Stimulated activated CD4-positive, alpha-beta T cell treated with anti-CD3 and anti-CD28 coated beads, Interleukin-15, amount 100 ng/mL, for 1 hour (primary cell): ENCODE measurements at places on chromosomes 5 and 9.

GRCh38 chr9:74391816-74392215 is 105.3 kb upstream of the RORB start:
- no peak for DNase-seq

- DNase-seq = no peak
Measured at GRCh38 chr5:138385660-138386059, 33.2 kb downstream of the KDM3B start.

GRCh38 chr9:88535226-88536022 is 446 bp downstream of the NXNL2 start:
- no peak for DNase-seq

DNA sequence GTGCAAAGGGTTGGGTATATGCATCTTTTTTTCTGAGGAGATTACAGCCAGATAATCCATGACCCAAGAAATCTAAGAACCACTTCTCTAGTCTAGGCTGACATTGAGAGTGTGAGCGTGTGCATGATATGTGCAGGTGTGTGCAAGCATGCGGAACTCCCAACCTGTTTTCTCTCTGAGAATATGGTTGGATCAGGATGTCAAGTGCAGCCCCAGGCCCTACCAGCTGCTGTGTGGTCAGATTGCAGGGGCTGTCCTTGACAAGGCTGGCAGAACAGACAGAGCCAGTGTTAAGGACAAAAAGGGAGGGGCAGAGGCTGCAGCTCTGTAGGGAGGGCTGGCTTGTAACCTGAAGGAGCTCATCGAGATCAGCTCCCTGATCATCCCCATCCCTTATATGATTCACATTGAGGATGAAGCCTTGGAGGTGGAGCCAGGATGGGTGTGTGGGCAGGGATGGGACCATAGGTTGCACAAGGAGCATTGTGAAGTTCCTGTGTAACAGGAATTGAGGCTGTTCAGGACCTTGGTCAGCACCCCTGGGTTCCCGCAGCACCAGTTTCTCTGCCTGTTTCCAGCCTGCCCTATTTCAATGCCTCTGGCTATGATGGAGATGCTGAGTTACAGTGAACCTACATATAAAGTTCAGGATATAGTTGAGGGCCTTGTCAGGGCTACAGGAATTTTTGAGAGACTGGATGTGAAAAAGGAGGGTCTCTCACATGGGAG is 52.6 kb upstream of the ARAP3 start:
- DNase-seq = no peak

DNA sequence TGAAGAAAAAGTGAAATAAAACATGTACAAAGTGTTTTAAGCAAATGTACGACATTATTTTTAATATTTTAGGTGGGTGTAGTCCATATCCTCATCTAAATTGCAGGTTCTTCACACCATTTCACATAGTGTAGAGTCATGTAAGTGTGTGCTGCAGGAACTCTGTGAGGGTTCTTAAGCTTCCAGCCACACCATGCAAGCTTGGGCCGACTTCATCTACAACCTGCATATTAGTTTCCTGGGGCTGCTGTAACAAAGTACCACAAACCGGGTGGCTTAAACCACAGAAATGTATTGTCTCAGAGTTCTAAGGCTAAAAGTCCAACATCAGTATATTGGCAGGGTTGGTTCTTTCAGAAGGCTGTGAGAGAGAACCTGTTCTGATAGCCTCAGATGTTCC is 10.2 kb downstream of the PAM start:
- no peak for DNase-seq

DNA sequence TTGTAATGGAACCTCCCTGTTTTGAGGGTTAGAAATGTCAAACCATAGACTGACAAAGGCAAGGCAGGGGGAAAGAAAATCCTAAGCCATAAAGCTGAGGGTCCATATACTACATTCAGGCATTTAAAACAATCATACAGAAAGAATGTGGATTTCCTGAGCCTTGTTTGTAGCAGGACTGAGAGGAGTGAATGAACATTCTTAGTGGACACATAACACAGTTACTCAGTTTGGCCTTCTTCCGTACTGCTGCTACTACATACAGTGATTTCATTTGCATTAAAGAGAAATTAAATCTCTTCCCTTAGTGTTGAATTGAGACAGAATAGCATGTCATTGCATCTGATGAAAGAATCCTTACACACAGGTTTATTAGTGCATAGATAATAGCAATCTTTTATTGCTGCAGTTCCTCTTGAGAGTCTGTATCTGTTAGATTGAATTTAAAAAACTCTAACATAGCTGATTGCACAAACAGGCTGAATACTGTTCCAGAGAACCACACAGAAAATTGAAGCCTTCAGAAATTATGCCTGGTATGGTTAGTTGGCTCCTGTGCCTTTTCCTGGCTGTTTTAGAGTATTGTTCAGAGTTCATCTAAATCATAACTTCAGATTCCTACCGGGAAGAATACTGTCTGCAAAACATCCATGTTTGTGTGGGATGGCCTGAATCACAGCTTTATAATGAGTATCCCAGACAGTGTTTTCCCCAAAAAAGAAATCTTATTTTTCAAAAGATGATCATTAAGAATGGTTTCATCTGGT is 2.0 kb upstream of the MTX3 start:
- no peak for DNase-seq

GRCh38 chr5:74465724-74466123 is 174.8 kb downstream of the ENC1 start:
- no peak for DNase-seq

DNA sequence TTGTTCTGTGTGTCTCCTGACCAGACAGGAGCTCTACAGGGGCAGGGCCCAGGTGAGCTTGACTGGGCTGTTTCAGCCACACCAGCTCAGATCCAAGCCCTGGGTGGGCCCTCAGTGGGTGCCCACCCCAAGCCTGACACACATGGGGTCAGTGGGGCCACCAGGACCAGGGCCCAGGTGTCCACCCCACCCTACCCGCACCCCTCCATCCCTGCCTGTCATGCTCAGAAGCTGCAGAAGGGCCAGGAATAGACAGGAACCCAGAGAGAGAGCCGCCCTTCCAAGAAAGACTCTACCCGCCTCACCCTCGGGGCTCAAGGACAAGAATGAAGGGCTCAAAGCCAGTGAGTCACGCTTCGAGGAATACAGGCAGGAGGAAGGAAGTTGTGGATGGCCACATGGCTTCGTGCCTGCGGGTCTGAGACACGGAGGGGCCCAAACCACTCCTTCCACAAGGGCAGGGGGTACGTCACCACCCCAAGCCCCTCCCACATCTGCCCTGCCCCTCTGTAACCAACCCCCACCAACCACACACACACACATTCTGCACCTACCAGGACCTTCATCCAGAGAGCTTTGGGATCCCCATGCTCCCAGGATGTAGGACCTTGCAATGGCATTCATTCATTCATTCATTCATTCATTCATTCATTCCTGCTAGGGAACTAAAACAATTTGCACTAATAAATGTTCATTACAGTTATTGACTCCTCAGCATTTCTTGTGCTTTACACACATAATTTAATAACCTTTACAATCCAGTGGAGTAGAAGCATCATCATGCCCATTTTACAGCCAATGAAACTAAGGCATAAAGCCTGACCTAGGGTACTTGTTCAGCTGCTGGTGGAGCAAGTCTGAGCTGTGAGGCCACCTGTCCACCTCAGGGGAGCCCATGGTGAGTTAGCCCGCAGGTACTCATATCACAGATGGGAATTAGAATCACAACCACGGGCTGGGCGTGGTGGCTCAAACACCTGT is 55.9 kb upstream of the STXBP1 start:
- DNase-seq = peak; percentile 46

GRCh38 chr9:14992081-14992480 is 81.9 kb upstream of the FREM1 start:
- DNase-seq = no peak

- DNase-seq = no peak
Measured at GRCh38 chr5:116696366-116696765, 121.7 kb upstream of the SEMA6A start.

DNA sequence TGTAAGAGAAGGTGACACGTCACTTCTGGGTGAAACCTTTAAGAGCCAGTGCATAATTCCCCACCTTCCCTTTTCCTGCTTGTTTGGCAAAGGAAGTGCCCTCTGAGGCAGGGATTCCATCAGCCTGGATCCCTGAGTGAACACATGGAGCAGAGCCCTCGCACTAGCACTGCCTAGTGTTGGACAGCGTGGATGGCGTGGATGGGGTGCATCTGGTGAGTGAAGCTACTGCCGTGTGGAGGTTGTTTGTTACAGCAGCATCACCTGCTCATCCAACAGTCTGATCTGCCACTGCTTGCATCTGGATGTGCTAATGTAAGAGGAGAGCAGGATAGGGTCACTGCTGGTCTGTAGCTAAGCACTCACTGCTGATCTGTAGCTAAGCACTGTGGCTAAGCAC is 35.2 kb downstream of the SLC35D2 start:
- DNase-seq = no peak

DNA sequence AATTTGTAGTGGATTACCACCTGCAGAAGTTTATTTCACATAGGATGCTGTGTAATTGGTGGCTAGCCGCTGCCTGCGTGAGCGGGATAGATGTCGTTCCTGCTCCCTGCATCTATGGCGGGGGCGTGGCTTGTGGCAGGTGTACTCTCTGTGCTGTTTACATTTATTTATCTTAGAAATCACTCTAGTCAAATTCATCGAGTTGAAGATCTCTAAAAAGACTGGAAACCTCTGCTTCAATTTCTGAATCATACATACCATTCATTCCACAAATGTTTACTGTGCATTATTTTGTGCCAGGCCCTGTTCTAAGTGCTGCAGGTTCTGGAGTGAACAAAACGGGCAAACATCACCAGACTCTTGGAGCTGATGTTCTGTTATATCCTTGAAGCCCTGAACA is 11.9 kb downstream of the ROPN1L start:
- no peak for DNase-seq

DNA sequence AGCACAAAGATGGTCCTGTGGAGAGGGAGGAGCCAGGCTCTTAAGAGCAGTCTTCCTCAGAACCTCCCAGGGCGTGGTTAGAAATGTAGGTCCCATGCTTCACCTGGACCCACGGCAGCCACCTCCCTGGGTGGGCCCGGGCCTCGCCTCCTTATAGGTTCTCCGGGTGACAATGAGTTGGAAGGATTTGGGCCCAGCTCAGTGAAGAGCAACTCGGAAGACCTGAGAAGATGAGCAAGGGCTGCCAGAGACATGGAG is 26.3 kb upstream of the NDST1 start:
- no peak for DNase-seq

DNA sequence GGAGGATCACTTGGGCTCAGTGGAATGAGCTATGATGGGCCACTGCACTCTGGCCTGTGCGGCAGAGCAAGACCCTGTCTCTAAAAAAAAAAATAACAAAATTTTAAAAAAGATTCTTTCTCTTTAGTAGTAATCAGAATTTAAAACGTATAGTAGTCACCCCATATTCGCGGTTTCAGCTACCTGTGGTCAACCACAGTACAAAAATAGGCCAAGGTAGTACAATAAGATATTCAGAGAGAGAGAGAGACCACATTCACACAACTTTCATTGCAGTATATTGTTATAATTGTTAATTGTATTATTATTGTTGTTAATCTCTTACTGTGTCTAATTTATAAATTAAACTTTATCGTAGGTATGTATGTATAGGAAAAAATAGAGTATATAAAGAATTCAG is 18.7 kb downstream of the INIP start:
- no peak for DNase-seq

DNA sequence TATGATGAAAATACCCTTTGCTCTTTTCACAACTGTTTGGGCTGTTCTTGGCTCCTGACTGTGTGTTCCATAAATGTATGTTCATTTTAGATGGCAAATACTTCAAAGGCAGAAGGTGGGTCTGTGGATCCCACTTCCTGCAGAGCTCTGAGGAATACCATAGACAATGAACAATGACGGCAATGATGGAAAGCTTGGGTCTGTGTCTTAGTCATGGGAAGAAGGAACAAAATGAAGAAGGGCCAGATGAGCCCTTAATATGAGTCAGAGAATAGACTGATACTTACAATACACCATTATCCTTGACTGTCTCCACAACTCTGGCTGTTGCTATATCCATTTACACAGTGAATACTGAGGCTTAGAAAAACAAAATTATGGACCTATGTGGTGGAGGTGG is 126.0 kb downstream of the SLIT3 start:
- no peak for DNase-seq

DNA sequence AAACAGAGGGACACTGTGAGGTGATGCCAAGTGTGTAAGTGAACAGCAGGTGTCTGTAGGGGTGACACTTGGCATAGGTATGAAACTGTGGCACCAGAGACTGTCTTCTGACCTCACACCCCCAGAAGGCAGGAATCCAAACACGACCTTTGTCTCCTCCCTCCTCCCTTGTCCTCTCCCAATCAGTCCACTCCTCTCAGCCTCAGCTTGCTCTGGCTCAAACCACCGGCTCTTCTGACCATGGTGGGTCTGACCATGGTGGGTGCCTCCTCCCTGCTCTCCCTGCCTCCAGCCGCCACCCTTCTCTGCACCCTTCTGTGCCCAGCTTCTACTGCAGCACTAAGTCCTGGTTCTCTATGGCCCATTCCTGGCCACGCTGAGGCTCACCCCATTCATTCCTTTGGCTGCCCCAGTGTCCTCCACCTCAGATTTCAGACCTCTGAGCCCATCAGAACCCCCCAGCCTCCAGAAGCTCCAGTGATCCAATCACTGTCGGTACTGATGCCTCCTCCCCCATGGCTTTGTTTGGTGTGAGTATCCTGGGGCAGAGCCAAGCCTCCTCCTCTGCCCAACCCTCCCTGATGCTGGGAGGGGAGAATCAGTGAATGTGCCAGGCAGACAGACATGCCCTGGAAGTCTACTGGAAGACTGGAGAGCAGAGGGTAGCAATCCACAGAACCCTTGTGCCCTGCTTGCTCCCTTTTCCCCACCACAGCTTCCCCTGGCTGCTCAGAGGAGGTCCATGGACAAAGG is 1.7 kb upstream of the ARID3C start:
- DNase-seq = no peak
